ENCODE measurements at places on chromosomes 6 and 20.

GRCh38 chr20:2141600-2142575 is 40.3 kb downstream of the STK35 start:
- DNase-seq: no peak

DNA sequence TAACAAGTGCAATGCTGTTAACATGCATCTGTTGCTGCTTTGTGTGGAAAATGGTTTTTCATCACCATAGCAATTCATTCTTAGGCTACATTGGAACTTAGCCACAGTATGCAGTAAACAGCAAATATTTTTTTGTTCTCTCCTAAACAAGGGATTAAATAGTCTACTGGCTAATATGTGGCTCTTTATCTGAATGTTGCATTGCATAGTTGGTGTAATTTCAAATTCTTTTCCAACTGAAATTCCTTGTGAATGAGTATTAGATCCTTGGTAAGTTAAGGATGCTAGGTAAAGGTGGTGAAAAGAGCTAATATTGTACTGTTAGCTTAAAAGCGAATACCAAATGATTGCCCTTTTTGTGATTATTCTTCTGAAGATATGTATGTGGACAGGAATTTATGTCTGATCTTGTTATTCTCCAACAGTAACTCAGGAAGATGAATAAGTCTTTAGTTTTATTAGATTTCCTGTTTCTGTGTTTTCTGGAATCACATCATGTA is 958 bp downstream of the MLIP start:
- DNase-seq: no peak

DNA sequence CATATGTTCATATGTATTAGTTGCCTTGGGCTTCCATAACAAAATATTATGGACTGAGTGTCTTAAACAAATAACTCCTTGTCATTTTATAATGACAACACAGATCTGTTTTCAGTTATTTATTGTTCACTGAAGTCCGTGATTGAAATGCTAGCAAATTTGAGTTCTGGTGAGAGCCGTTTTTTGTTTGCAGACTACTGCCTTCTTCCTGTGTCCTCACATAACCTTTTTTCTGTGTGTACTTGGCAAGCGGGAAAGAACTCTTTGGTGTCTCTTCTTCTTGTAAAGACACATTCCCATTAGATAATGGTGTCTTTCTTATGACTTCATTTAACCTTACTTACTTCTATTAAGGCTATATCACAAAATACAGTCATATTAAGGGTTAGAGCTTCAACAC is 482.9 kb upstream of the EYS start:
- DNase-seq: no peak

DNA sequence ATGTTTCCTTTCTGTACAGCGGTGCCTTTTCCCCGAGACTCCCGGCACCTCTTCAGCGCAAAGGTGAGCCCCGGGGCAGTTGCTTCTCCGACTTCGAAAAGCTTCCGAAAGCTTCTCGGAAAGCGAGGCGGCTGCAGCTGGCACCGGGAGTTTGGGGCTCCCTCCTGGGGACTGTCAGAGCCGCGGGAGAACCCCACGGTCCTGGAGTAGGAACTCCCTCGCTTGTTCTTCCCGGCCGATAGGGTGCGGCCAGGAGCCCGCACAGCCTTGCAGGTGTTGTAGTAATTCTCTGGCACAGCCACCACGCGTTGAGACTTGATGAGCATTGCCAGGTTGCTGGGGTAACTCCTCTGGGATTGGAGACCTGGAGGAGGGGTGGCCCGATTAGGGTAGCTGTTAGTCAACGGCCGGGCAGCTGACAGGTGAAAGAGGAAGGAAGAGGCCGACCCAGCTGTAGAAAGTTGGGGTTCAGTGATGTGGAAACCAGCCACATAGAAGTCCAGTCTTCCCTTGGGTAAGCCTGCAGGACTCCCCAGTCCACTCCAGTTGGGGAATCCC is 721 bp downstream of the KDM1B start:
- DNase-seq: peak; percentile 41

Data from SW 1271 (cell line).